ENCODE measurements at places on chromosomes 13 and 19. TPM values are rescaled to one million over a fixed set of nuclear protein-coding genes. Genes with fewer than 3 reads are reported as not detected.

SLC6A16 gene
- total RNA-seq, result not detected

OR10H1 gene
- not detected for total RNA-seq

CGB5 gene
- not detected for total RNA-seq

FFAR2 gene
- total RNA-seq, result not detected

CACNG8 gene
- total RNA-seq, result 0.05 TPM

PPM1N gene
- not detected for total RNA-seq

RDH8 gene
- total RNA-seq, result not detected

B3GNT3 gene
- not detected for total RNA-seq

DACH1 gene
- total RNA-seq, result not detected

DNA sequence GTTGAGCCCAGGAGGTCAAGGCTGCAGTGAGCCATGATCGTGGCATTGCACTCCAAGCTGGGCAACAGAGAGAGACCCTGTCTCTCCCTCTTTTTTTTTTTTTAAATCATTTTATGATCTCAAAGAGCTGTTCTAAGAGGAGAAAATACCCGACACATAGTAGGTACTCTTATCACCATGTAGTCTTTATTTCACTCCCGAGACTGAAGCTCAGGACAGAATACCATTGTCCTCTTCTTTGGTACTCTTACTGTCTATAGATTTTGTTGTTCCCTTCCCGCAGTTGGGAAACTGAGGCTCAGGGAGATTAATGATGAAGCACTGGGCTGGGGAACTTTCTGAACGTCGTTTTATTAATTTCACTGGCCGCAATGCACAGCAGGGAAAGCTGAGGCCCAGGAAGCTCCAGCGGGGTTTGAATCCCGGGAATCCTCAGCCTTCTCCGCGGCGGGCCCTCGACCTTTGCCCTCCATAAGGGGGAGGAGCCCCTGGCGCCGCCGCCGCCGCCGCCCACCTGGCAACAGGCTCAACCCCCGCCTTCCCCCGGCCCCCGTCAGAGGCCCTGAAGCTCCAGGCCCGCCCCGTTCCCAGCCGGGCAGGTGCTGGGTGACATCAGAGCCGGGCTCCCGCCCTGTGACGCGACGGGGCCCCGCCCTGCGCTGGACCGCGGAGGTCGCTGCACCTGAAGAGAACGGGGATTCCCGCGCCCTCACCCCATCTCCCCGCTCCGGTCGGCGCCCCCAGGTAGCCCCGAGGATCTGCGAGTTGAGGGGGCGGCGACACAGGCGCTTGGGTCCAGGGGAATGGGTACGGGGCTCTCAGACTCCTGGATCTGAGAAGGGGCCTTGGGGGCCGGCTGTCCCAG, 1.6 kb downstream of the MYH14 start:
- DNase-seq, result no peak

GRCh38 chr13:79501538-79502232, 20.7 kb downstream of the NDFIP2 start:
- DNase-seq, result no peak

GRCh38 chr13:105643966-105644365, 891.5 kb downstream of the EFNB2 start:
- DNase-seq, result no peak

DNA sequence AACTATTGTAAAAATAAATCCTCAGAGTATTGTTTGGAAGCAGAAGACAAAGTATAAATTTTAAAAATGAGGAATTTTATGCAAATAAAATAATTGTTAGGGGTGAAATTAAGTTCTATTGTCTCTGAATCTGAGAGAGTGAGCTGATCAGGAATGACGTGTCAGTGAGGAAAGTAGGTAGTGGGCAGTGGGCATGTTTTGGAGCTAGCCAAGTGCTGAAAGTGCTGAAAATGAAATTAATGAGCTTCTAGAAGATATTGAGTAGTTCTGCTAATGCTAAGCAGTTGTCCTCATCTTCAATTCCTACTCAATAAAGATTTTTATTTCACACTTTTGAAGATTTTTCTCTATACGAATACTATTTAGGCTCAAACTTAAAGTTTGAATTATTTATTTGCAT, 1167.8 kb upstream of the PCDH20 start:
- DNase-seq, result no peak

GRCh38 chr13:48194379-48194754, 38.6 kb upstream of the ITM2B start:
- no peak for DNase-seq

GRCh38 chr19:55188625-55189024, 8.5 kb upstream of the SYT5 start:
- peak; percentile 51 for DNase-seq

DNA sequence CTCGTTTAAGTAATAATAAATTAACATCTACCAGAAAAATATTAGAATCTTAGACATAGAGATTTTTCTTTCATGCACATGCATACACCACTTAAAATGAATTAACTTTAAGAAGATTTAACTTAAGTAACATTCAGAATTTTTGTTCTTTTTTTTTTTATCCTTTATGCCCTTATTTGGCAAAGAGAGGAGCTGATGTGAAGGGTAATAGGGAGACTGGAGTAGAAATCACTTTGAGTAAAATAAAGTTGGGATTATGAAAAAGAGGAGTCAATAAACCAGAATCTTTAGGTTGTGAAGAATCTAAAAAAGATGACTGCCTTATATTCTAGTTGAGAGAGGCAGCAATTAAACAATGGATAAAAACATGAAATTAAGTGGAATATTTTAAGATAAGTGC, 18.8 kb upstream of the MIR17HG start:
- DNase-seq, result no peak

GRCh38 chr13:99962242-99962641, 9.3 kb downstream of the ZIC5 start:
- DNase-seq, result no peak

- no peak for DNase-seq
These were observed 12.1 kb upstream of the ERCC2 start for GRCh38 chr19:45382426-45382825.

GRCh38 chr13:60170414-60170813, 6.7 kb upstream of the DIAPH3 start:
- no peak for DNase-seq
